ENCODE measurements at places on chromosomes 1 and 21. TPM values are rescaled to one million over a fixed set of nuclear protein-coding genes. Genes with fewer than 3 reads are reported as not detected.

DNA sequence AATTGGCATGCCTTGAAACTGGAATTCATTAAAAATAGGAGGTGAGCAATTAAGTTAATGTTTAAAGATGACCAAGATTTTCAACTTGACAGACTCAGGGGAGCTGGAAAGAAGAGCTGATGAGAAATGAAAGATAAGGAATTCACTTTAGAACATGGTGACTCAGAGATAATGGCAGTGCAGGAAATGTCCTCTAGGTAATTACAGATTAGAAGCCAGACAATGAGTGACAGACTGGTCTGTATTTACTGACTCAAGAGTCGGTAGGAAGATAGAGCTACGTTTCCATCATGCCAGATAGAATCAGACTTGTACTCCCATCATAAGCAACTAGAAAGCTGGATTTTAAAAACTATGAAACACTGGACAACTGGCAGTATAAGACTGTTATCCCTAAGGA lies 151.6 kb downstream of the AJAP1 start:
- H3K4me3 ChIP-seq = no peak overlapping the region
- no peak overlapping the region for H3K27ac ChIP-seq
- H3K27me3 ChIP-seq = no peaks in the 10 kb centered on the region
- no peaks in the 10 kb centered on the region for H3K4me1 ChIP-seq

The FYB2 gene
- total RNA-seq = 5.5 TPM

DNA sequence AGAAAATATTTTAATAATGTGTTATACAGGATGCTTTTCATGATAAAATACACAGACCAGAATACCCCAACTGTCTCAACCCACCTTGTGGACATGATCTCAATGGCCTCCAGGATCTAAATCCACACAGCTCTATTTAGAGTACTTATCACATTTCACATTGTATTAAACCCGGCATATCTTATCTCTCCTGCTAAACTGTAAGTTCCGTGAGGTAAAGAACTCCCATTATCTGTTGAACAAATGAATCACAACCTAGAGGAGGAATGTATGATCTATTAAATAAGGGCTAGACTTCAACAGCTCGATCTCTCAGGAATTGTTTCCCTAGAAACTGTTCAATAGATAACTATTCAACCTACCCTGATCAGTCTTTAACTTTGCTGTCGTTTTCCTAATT lies 6.9 kb downstream of the ETV3 start:
- no peak overlapping the region for H3K4me3 ChIP-seq
- no peak overlapping the region for H3K27ac ChIP-seq
- H3K4me1 ChIP-seq = no peaks in the 10 kb centered on the region
- DNase-seq = no peak
- peaks cover 8% of the 10 kb centered on the region for H3K36me3 ChIP-seq

- no peaks in the 10 kb centered on the region for H3K27me3 ChIP-seq
- H3K27ac ChIP-seq = no peak overlapping the region
- no peaks in the 10 kb centered on the region for H3K36me3 ChIP-seq
- DNase-seq = peak; percentile 87
Measured at GRCh38 chr21:34603002-34603709, 11.8 kb downstream of the RCAN1 start.

DNA sequence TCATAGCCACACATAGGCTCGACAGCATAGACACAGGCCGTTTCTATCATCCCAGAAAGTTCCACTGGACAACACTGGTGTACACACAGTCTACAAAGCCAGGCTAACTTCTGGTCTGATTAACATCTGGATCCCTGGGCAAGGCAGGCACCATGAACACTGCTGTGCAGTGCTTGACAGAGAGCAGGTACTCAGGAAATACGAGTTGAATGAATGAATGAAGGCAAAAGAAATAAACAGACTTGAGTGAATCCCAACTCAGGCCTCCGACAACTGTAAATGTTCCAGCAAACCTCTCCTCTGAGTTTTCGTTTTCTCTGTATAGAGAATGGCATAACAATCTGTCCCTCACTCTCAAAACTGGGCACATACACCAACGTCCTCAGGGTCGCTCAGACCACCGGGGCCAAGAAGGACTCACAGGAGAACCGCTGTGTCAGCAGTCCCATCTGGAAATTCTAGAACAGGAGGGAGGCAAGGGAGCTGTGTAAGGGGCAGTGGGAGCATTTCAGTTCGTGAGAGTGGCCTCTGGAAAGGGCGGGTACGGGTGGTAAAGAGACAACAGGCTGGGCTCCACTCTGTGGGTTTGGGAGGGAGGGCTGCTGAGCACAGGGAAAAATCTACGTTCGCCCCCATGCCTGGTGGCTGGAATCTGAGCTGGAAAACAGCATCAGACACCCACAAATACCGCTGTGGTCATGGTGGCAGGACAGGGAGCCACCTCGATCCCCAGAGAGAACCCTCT lies 15.1 kb upstream of the ECE1 start:
- no peaks in the 10 kb centered on the region for H3K36me3 ChIP-seq
- no peaks in the 10 kb centered on the region for H3K27me3 ChIP-seq
- DNase-seq = no peak

DNA sequence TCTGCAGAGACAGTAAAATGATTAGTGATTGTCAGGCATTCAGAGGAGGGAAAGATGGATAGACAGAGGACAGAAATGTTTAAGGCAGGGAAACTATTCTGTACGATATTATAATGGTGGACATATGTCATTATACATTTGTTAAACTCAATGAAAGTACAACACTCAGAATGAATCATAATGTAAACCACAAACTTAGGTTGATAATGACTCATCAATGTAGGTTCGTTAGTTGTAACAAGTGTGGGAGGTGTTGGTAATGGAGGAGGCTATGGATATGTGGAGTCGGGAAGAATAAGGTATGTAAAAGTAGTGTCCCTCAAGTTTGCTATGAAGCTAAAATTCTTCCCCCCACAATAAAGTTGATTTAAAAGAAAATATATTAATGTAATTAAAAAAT lies 455.0 kb downstream of the BRINP3 start:
- H3K36me3 ChIP-seq = no peaks in the 10 kb centered on the region
- H3K27ac ChIP-seq = no peak overlapping the region
- H3K4me3 ChIP-seq = no peak overlapping the region
- DNase-seq = no peak

- no peak overlapping the region for H3K27ac ChIP-seq
- no peak overlapping the region for H3K4me3 ChIP-seq
- H3K27me3 ChIP-seq = no peaks in the 10 kb centered on the region
- no peaks in the 10 kb centered on the region for H3K4me1 ChIP-seq
- H3K36me3 ChIP-seq = no peaks in the 10 kb centered on the region
- DNase-seq = no peak
Measured at GRCh38 chr1:170424346-170424745, 107.6 kb upstream of the GORAB start.

- H3K27me3 ChIP-seq = no peaks in the 10 kb centered on the region
- peaks cover 9% of the 10 kb centered on the region for H3K4me1 ChIP-seq
- H3K27ac ChIP-seq = no peak overlapping the region
- no peak for DNase-seq
Measured at GRCh38 chr1:151760597-151761385, 2.5 kb downstream of the MRPL9 start.

The LCE3C gene
- total RNA-seq = not detected

The TIE1 gene
- 46.3 TPM for total RNA-seq

- H3K36me3 ChIP-seq = no peaks in the 10 kb centered on the region
- no peaks in the 10 kb centered on the region for H3K4me1 ChIP-seq
- H3K27me3 ChIP-seq = no peaks in the 10 kb centered on the region
- H3K4me3 ChIP-seq = no peak overlapping the region
Measured at GRCh38 chr1:100703716-100704115, 15.8 kb upstream of the VCAM1 start.

The RCOR3 gene
- 64.9 TPM for total RNA-seq

All from kidney (tissue), 22 donors.